ENCODE measurements at places on chromosomes 3 and 15.

GRCh38 chr3:190807719-190808375 lies 54.6 kb downstream of the GMNC start:
- no peak for DNase-seq

DNA sequence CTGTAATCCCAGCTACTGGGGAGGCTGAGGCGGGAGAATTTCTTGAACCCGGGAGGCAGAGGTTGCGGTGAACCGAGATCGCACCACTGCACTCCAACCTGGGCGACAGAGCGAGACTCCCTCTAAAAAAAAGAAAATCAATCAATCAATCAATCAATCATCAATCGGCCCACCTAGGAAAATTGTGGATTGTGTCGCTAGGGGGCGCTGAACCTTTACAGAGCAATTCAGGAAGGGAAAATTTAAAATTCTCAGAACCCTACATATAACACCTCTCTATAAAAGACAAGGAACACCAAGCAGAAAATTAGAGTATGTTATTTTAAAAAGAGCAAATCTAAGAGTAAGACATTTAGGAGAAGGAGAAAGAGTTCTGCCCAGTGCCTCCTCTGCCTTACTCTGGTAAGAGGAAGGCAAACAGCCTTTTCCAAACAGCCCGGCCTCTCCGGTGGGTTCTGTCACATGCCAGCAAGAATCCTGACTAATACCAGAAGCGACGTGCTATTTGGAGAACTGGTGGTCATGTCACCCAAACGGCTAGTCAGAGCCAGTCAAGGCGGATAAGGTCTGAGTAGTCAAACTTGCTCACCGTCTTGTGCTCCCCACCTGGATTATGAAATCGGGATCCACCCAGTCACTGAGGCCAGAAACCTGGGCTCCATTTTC lies 22.3 kb upstream of the SMCO1 start:
- DNase-seq, result peak; percentile 60

DNA sequence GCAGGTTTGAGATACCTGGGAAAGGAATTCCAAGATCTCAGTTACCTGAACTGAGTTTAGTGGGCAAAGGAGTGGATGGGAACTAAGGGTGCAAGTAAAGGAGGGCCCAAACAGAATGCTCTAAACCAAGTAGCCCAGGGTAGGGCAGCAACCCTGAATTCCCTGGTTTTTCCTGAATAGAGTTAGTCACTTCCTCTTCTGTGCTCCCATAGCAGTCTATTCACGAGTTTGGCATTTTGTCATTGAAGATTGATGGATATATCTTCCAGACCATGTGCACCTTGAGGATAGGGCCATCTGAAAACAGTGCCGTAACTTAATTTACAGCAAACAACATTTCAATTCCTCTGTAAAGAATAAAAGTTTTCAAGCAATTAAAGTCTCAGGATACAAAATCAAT lies 18.5 kb upstream of the PTX3 start:
- no peak for DNase-seq

GRCh38 chr3:128491691-128491940 lies 1.4 kb downstream of the GATA2 start:
- no peak for DNase-seq

DNA sequence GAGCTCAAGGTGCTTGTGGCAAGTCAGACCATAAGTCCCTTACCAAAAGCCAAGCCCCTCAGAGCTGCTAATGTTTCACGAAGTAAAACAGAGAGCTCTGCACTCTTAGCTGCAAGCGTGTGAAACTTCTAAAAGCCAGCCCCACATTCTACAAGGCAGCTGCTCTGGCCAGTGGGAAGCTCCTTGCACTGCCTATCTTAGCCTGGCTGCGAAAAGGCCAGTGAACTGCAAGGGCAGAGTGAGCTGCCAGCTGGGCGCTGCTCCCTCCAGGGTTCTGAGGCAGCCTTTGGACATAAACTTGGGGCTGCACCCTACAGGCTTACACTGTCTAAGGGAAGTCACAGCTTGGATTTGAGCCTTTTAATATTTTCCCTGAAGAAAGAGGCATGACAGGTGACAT lies 2.2 kb upstream of the MUSTN1 start:
- no peak for DNase-seq

DNA sequence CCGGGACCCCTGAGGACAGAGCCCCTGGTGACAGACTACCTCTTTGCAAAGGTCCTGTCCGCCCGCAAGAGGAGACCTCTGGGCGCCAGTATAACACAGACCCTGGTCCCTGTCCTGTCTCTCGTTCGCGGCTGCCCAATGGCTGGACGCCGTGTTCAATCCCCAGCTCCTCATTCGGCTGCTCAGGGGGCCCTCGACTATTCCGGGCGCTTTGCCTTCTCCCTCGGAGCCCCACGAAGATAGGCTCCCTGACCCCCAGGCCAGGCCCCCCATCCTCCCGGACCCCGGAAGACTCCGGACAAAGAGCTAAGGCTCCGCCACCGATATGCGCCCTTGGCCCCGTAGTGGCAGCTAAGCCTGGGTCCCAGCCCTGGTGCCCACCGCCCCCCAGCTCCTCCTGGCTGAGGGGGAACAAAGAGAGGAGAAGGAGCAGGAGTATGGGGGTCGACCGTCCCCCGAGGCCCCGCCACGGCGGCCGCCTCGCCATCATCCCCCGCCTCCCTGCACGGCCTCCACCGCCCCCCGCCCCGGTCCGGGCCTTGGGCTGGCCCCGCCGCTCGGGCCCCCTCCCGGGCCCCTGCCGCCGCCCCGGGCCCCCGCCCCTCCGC lies 437 bp downstream of the CELSR3 start:
- DNase-seq, result no peak

- no peak for DNase-seq
Measured at GRCh38 chr3:160564258-160564911, 986 bp downstream of the KPNA4 start.

DNA sequence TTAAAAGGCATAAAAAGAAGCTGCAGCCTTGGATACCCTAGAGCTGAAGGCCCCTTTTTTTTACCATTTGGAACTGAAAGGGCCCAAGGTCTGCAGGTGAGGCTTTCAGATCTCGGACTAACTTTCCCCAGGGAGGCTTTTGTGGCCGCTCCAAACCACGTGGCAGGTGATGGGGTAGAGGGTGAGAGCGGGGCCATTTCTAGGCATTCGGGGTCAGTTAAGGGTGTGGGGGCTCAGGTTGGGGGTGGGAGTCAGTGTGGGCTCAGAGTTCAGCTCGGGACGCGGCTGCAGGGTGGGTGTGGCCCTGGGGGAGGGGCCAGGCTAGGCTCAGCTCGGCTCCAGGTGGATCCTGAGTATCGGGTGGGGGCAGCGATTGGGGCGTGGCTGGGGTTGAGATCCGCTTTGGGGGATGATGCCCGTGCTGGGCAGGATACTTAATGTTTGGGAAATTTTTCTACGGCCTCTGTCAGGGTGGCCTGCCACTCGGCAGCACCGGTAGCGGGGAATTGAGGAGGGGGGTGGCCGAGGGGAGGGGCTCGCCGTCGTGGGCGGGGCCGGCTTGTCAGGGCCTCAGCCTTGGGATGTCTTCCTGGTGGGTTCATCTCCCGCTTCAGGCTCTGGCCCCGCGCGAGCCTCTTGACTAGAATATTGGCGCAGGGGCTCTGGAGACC lies 2.5 kb downstream of the KLF13 start:
- DNase-seq, result no peak
